Activated T-helper 17 cell treated with anti-CD3 and anti-CD28 coated beads, Interleukin-2, amount 50 U/mL, for 72 hours (primary cell): ENCODE measurements at places on chromosomes 12 and 14. TPM values are rescaled to one million over a fixed set of nuclear protein-coding genes. Genes with fewer than 3 reads are reported as not detected.

Gene CLEC2B
- total RNA-seq = 54.0 TPM

Gene KRT72
- total RNA-seq = not detected

Gene CNTN1
- total RNA-seq = not detected

Gene RERGL
- total RNA-seq = not detected

Gene KRT77
- not detected for total RNA-seq

Gene BTG1
- total RNA-seq = 131 TPM

Gene MYH6
- total RNA-seq = 0.82 TPM

Gene KRT2
- not detected for total RNA-seq

Gene DEPDC4
- 2.4 TPM for total RNA-seq

Gene CCND2
- total RNA-seq = 404 TPM

Gene CCNB1IP1
- 93.4 TPM for total RNA-seq

Gene IL26
- total RNA-seq = 8.0 TPM

Gene EIF5
- 296 TPM for total RNA-seq

Gene A2ML1
- not detected for total RNA-seq

Gene STAB2
- total RNA-seq = not detected

Gene ACACB
- total RNA-seq = 17.3 TPM

Gene RNASE9
- total RNA-seq = not detected

Gene PPP1CC
- total RNA-seq = 259 TPM

Gene NKX2-1
- total RNA-seq = not detected

Gene SMARCD1
- total RNA-seq = 29.4 TPM

Gene TRAFD1
- total RNA-seq = 29.7 TPM

Gene GZMB
- 1,422 TPM for total RNA-seq

Gene ANKS1B
- total RNA-seq = 1.8 TPM

Gene CD163L1
- total RNA-seq = not detected

Gene IL31
- not detected for total RNA-seq

Gene COL2A1
- total RNA-seq = not detected

Gene POU6F1
- 6.9 TPM for total RNA-seq

Gene CPNE6
- not detected for total RNA-seq

Gene EML5
- total RNA-seq = 1.6 TPM

Gene CCDC175
- total RNA-seq = not detected

Gene THTPA
- 8.7 TPM for total RNA-seq

Gene CKAP4
- total RNA-seq = 3.8 TPM

Gene NUP37
- total RNA-seq = 63.6 TPM

Gene YBX3
- total RNA-seq = 81.0 TPM

Gene RTL1
- not detected for total RNA-seq

Gene KLRC1
- total RNA-seq = not detected

Gene LMNTD1
- total RNA-seq = not detected

Gene SERPINA10
- not detected for total RNA-seq

Gene REC8
- 58.8 TPM for total RNA-seq

Gene PRH2
- not detected for total RNA-seq

Gene LYZ
- total RNA-seq = not detected

Gene MEG3
- total RNA-seq = not detected

Gene TMEM253
- total RNA-seq = not detected

Gene COQ6
- total RNA-seq = 22.6 TPM

Gene SNRPF
- total RNA-seq = 35.0 TPM

Gene C1R
- total RNA-seq = 3.2 TPM

Gene ADGRD1
- not detected for total RNA-seq

Gene GPR68
- 36.8 TPM for total RNA-seq

Gene CMA1
- not detected for total RNA-seq

Gene LRRC10
- total RNA-seq = not detected

Gene TMEM233
- total RNA-seq = not detected

Gene VRTN
- total RNA-seq = not detected

Gene C12orf50
- total RNA-seq = 0.29 TPM

Gene NR4A1
- total RNA-seq = 9.9 TPM
